B cell (primary cell): ENCODE measurements at places on chromosomes 13 and 19.
A peak's percentile ranks its signal among the peaks of the same experiment; 100 is the strongest.

DNA sequence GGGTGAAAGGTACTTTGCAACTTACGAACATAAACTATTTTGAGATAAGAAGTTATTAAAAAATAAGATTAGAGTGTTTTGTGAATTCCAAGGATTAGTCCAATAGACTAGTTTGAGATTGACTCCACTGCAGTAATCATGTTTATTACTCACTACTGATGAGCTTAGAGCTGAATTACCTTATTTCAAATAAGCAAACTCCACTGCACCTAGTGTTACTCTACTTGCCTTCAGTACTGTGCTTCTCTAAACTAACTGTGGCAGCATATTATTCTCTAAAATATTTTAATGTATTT lies 111.7 kb downstream of the MIPEP start:
- DNase-seq = no peak

DNA sequence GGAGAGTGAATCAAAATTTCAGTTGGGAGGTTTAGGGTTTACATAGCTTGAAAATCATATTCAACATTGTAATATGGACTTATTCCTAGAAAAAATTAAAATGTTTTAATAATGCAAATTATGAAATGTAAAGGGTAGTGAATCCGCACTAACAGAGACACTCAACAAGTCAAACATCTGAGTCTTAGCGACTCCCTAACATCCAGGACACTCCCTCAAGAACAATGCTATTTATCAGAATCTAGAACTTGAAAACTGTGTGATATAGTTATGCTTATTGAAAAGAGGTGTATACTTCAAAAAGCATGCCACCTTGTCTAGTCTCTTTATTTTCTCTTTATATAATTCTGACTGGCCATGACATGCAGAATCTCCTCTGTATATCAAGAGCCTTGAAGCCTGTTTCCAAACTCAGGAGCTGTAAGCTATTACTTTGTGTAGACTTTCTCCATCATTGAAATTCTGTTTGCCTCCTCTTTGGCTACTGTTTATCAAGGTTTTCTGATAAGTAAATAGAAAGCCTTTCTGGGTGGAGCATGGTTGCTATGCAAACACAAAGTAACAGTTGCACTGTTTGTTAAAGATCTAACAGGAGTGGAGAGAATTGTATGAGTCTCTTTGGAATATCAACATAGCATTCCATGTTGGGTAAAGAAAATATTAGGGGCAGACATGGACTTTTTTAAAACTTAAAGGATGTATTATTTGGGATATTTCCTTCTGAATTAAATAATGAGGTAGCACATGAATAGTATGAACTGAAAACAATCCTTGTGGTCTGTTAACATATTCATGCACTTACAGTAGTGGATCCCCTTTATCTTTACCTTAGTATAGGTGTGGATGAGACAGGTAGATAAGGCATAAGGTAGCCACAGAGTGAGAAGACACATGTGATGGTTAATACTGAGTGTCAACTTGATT lies 56.4 kb upstream of the MBNL2 start:
- no peak for DNase-seq

GRCh38 chr19:6421075-6422014 lies 3.3 kb downstream of the KHSRP start:
- no peak for DNase-seq

DNA sequence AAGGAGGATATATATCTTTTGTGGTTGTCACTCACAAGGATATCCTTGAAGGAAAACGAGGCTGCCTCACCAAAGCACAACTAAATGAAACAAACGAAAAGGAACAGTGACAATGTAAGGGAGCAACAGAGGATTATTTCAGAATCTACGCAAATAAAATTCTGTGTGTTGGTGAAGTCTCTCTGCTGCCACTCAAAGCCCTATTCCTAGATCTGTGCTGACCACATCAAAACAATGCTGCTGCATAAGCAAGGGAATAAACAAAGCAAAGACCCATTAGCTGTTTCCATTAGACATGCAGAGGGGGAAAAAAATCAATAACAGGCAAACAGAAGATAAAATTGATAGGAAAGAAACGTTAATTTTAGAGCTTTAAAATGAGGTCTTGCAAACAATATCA lies 204.4 kb downstream of the MZT1 start:
- DNase-seq = no peak

DNA sequence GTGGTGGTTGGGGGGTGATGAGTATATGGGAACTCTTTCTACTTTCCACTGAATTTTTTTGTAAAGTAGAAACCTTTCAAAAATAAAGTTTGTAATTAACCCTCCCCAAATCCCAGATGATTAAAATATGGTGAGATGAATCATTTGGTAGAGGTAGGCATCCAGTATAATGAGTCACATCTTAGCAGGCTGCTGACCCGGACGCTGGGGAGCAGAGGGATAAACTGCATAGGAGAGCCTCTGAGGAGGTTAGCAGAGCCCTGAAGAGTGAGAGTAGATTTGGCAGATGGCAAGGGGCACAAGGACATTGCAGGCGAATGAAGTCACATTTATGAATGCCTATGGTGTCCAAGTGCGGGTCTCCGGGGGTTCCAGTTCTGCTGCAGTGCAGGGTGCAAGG lies 293.8 kb downstream of the FGF9 start:
- DNase-seq = no peak

DNA sequence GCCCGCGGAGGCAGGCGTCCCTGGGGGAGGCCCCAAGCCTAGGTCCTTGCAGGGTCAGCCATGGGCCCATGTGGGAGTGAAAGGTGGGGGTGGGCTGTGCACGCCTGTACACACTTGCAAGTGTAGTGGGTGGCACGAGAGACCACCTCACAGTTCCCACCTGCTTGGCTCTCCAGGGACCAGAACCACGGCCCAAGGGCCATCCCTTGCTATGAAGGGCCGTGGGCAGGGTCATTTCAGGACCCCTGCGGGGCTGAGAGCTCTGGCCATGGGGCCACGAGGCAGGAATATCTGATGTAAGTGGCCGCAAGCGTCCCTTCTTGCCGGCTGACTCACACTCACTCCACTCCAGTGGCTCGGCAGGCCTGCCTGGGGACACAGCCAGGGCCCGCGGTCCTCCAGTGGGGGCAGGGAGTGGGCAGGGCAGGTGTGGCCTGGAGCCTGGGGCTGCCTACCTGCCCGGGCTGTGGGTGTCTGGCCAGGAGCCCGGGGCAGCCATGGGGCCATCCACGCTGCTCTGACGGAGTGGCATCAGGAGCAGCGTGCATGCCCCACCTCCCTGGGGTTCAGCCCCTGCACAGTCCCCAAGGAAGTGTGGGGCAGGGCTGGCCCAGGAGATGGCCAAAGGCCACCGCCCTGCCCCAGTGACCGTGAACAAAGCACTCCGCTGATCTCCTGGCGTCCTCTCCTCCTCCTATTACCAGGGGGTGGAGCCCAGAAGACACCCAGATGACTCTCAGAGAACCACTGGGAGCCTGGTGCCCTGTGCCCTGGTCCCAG lies 8.6 kb upstream of the MKNK2 start:
- DNase-seq = no peak

DNA sequence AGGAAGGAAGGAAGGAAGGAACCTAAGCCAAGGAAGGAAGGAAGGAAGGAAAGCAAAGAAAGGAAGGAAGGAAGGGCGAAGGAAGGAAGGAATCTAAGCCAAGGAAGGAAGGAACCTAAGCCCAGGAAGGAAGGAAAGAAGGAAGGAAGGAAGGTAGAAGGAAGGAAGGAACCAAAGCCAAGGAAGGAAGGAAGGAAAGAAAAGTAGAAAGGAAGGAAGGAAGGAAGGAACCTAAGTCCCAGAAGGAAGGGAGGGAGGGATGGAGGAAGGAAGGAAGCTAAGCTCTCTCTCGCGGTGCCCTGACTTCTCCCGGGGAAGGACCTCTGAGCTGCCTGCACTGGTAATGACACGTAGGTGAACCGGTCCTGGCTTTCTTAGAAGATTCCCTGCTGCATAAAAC lies 1.3 kb upstream of the RUBCNL start:
- no peak for DNase-seq

DNA sequence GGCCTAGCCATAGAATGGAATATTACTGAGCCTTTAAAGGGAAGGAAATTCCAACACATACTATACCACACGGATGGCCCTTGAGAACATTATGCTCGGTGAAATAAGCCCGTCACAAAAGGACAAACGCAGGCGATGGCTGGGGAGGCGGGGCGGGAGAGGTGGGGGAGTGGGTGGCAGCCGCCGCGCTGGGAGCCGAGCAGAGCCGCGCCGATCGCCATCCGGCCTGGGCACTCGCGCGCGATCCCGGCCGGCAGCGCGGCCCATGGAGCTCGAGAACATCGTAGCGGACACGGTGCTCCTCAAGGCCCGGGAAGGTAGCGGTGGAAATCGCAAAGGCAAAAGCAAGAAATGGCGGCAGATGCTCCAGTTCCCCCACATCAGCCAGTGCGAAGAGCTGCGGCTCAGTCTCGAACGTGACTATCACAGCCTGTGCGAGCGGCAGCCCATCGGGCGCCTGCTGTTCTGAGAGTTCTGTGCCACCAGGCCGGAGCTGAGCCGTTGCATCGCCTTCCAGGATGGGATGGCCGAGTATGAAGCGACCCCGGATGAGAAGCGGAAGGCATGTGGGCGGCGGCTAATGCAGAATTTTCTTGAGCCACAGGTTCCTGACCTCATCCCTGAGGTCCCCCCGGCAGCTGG lies 140.1 kb downstream of the ZDHHC20 start:
- no peak for DNase-seq

DNA sequence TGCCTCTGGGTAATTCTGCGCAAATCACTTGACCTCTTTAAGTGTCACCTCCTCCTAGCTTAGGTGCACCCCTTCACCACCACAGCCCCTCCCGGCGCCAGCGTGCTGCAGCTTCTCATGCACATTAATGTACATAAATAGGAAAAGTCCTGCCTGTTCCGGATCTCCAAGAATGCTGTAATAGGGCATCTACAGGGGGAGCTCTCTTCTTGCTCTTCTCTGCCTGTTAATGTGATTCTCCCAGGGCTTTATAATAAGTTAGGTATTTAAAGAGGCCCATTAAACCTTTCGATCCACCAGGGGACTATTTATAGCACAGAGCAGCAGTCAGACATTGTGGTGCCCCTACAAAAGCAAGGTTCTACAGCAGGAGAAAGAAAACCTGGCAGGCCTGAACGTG lies 35.3 kb downstream of the SOX1 start:
- DNase-seq = no peak

GRCh38 chr13:36436811-36437210 lies 4.5 kb downstream of the CCNA1 start:
- no peak for DNase-seq

GRCh38 chr19:27776020-27776419 lies 1436.9 kb downstream of the UQCRFS1 start:
- no peak for DNase-seq

DNA sequence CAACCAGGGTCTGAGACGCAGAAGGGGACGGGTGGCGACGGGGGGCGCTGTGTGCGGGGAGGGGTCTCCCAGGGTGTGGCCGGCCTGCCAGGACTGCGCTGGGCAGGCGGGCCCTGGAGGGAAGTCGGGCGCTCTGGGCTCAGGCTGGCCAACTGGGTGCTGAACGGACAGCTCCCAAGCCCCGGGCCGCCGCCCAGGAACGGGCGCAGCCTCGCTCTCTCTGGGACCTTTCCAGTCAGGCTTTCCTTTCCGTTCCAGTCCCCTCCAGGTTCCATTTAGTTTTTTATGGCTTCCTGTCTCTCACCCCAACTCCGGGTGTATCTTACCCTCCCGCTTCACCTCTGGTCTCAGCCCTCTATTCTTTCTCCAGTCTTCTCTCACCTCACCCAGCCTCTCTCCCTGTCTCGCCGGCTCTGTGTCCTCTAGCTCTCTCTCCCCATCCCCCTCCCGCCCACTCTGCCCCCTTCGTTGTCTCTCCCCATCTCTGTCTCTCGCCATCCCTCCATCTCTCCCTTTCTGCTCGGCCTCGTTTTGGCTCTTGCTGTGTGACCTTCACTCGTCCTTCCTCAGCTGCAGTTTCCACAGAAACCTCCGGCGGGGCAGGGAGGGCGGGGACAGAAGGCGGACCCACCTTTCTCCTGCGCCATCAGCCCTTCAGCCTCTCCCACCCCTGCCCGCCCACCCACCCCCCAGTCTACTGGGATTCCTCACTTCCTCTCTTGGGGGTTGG lies 3.3 kb upstream of the ATP1A3 start:
- peak; percentile 59 for DNase-seq

DNA sequence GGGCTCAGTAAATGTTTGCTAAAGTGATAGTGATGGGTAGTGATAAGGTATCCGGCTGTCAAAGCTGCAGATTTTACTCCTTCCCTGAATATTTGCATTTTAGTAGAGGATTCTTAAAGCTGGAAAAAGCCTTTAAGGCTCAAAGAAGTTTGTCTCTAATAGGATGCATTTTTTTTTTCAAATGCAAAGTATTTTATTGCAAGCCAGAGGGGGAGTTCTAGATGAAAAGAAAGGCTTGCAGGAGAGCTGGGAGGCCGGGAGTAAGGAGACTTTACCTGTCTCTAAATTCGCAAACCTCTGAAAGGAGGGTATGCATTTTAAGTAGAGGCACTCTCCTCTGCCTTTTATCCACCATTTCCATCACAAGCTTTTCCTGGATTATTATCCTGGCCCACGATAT lies 100.7 kb upstream of the FNDC3A start:
- no peak for DNase-seq

- DNase-seq = no peak
Measured at GRCh38 chr13:83221813-83222241, 660.4 kb downstream of the SLITRK1 start.

GRCh38 chr19:1365319-1366269 lies 18.1 kb upstream of the NDUFS7 start:
- no peak for DNase-seq

GRCh38 chr19:44765033-44765948 lies 12.4 kb upstream of the CBLC start:
- no peak for DNase-seq

DNA sequence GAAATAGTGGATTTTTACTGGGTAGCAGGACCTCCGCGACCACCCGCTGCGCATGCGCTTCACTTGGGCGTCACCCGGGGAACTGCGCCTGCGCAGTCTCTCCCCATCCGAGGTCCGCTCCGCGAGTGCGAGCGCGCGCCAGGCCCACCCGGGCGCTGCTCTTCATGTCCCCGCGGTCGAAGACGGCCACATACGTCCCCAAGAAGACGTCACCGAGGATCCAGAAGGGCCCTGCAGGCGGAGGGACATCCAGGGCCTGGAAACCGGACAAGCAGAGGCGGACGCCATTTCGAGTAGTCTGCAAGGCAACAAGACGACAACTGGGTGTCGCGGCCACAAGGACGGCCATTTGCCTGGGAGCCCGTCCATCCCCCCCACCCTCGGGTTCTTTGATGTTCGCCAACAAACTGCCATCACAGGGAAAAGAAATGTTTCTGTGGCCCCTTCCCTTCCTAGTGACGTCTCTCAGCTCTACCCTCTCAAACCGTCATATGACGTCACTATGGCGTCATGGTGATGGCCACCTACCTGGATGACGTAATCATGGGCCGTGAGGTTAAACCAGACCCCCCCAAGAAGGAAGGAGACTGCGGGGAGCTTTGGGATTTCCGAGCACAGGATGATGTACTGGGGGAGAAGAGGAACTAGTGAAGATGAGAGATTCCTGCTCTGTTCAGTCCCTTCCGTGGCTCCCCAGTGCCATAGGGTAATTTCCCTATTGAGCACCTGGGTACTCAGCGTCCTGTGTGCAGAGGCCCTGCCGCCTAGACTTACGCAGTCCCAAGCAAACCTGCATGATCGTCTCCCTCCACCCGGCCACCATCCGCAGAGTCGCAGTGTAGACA lies 6.7 kb downstream of the NAPSA start:
- peak; percentile 90 for DNase-seq
